A549 treated with Mapracorat at 1 μM for 4 hours (cell line): ENCODE measurements at places on chromosomes 1 and 21. TPM values are rescaled to one million over a fixed set of nuclear protein-coding genes. Genes with fewer than 3 reads are reported as not detected.

Gene LAPTM5
- 0.13 to 0.42 TPM (median 0.24 TPM) in 5 replicates for total RNA-seq

Gene CLCNKB
- total RNA-seq: 0.10 TPM in 1 of 5 replicates, not detected in the others

Gene CD5L
- not detected in 5 replicates for total RNA-seq

Gene LRRIQ3
- total RNA-seq: 0.53 to 1.1 TPM (median 0.62 TPM) in 5 replicates

Gene GALE
- 69.6 to 81.9 TPM (median 76.4 TPM) in 5 replicates for total RNA-seq
